ENCODE measurements at places on chromosomes 1 and 21.

- DNase-seq = no peak
These were observed 5.1 kb downstream of the LMO4 start for GRCh38 chr1:87333692-87334347.

- no peak for DNase-seq
These were observed 253.5 kb upstream of the ADAMTS5 start for GRCh38 chr21:27220416-27220815.

DNA sequence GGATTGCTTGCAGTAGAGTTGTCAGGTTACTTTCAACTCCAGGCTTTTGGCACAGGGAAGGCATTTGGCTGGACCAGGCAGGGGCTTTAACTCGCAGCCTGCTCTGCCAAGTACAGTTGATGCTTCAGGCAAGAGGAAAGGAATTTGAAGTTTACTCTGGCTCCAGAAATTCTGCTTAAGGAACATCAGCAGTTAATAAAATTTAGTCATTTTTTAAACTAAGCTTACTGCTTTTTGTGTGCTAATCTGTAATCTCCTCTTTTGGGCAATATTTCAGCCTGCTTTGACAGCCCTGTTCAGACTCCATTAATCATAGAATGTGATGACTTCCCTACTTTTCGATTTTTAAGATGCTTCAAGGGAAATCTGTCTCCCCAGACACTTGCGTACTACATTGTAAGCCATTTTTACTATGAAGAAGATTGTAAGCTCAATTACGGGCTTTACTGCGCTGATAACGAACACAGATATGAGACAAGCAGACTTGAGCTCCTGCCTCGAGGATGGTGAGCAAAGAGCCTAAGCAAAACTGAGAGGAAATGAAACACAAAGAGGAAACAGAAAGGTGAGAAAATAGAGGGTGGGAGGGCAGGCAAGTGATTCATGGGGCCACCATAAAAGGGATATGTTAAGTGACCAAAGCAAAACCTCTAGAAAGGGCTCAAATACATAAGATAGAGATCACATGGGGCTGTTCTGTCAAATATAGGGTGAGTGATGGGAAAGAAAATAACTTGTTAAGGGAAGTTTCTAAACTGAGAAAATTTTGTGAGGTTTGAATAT lies 76.6 kb upstream of the VAV3 start:
- DNase-seq = no peak

GRCh38 chr1:31198600-31198999 lies 41.1 kb downstream of the NKAIN1 start:
- no peak for DNase-seq

GRCh38 chr1:202058001-202058908 lies 47.9 kb downstream of the ELF3 start:
- DNase-seq = no peak

GRCh38 chr1:67566803-67567377 lies 118.1 kb upstream of the GADD45A start:
- no peak for DNase-seq

GRCh38 chr1:216086678-216087077 lies 336.6 kb downstream of the USH2A start:
- no peak for DNase-seq

GRCh38 chr1:160307118-160307791 lies 22.3 kb upstream of the PEX19 start:
- no peak for DNase-seq

DNA sequence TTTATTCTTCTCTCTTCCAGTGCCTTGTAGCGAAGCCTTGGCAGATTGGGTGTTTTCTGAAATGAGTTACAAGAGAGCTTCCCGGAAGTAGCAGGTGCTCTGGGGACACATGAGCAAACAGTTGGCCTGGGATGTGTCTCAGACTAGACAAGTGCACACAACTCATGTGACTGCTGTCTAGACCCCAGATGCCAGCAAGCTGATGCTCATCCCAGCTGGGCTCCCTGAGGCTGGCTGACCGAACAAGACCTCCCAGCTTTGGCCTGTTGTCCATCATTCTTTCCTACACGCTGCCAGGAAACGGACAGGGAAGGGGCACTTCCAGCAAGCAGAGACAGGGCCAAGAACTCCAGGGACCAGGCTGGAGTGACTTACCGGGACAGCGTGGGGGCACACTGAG lies 18.7 kb upstream of the CSF1 start:
- DNase-seq = no peak

DNA sequence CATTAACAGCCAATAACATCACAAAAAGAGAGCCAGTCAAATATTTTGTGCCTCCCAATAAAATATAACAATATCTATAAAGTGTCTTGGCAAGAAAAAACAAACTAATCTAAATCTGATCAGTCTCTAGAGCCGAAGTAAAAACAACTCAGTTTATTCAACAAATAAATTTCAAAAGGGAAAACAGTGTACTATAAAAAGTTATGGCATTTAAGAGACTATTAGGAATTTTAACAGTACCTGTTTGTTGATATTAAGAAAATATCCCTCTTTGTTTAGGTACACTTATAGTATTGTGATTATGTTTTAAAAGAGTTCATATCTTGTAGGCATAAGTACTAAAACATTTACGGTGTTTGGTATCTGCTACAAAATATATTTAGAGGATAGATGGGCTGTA lies 36.6 kb upstream of the C1orf53 start:
- DNase-seq = no peak

- DNase-seq = no peak
These were observed 75.6 kb downstream of the PIGK start for GRCh38 chr1:77143529-77144121.

DNA sequence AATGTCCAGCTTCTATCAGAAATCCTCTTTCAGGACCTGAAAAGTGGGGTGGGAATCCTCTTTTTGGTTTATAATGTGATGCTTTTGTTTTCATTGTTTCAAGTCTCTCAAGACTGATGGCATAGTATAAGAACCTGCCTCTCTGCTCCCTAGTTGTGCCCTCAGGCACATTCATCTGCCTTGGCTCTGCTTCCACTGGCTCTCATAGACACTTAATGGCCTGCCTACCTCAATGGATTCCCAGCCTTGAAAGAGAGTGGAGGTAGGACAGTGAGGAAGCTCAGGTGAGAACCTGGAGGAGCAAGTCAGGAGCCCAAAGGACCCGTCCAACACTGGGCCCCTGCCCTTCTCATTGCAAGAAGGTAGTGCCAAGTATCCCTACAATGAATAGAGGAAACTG lies 4.8 kb downstream of the TTLL7 start:
- no peak for DNase-seq

GRCh38 chr1:211009944-211010343 lies 124.0 kb downstream of the KCNH1 start:
- no peak for DNase-seq

DNA sequence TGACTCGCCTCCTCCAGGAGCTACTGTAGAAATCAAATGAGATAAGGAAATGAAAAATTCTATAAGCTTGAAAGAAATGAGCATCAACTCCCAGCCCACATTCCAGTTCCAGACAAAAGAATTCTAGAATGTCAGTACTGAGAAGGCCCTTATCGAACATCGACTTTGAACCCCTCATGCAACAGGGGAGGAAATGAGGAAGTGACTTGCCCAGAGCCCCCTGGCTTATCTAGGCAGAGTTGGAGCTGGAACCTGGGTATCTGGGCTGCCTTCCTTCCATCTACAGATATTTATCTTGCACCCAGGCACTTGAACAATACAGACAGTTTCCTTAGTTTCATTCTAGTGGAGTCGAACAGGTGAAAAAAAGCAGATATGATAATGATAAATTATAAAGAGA lies 22.3 kb downstream of the MECR start:
- DNase-seq = no peak

GRCh38 chr1:227797144-227797543 lies 18.3 kb upstream of the PRSS38 start:
- DNase-seq = no peak

DNA sequence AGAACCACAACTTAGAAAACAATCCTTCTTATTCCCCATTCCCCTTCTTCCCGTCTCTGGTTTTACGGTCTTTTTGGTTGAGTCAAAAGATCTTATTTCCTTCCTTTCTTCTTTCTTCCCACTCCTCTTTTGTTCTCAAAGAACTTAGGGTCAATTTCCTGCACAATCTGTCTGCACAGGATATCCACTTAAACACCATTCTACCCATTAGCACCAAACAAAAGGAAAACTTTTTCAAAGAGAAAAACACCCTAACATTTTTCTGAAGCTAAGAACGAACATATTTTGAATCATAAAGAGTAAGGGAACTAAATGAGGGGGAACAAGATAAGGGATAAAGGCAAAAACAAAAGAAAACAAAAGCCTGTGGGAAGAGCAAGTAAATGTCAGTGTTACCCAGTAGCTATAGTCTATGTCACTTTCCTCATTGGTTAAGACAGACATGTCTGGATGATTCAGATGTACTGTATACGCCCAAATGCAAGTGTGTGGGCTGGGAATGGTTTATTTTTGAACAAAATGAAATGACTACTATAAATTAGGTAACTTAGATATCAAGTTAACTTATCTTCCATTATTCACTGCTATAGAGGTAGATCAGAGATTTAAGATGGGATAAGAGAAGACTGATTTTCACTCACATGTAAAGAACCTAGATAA lies 59.9 kb downstream of the TOR3A start:
- peak; percentile 43 for DNase-seq

- no peak for DNase-seq
These were observed 51.3 kb downstream of the PCNX2 start for GRCh38 chr1:233244183-233244582.

DNA sequence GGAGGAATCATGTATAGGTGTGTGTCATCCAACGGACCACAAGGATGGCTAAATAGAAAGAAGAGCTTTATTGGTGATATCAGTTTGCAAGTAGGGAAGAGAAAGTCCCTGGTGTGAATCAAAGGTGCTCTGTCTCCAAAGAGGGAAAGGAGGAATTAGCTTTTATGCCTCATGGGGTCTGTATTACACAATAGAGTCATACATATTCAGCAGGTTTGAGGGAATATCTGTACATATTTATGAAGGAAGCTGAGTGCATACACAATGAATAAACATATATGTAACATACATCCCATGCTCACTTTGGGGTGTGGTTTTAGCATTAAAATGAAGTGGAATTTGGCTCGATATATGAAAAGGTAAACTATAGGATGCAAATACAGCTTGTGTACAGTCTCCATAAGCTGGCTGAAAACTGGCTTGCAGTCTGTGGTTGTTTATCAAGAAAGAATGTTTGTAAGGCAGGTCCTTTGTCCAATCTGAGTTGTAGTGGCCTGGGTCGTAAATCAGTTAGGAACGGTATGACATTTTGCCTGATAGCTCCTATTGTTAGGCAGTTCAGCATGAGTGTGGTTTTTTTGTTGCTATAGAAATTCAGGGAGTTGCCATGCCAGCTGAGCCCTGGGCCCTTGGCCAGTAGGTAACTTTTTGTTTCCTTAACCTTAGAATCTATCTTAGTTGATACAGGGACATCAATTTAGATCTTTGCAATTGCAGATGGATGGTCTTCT lies 198.0 kb upstream of the ZP4 start:
- no peak for DNase-seq

DNA sequence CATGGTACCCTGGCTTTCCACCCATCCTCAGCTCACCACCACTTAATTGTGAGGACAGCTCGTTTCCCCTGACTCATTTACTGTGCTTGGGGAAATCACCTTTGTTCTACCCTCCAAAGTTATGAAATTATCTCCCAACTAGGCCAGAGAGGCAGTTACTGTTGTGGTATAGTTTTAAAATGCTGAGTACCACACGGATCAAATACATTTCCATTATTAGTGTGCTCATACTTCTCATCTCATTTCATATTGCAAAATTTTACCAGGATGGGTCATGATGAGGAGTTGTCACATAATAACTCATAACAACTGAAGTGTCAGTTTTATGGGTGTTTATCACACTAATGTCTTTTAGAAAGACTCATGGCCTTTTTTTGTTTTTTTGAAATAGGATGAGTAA lies 9.2 kb upstream of the OR2B11 start:
- no peak for DNase-seq

- DNase-seq = no peak
These were observed 31.7 kb upstream of the WNT4 start for GRCh38 chr1:22174446-22175220.

DNA sequence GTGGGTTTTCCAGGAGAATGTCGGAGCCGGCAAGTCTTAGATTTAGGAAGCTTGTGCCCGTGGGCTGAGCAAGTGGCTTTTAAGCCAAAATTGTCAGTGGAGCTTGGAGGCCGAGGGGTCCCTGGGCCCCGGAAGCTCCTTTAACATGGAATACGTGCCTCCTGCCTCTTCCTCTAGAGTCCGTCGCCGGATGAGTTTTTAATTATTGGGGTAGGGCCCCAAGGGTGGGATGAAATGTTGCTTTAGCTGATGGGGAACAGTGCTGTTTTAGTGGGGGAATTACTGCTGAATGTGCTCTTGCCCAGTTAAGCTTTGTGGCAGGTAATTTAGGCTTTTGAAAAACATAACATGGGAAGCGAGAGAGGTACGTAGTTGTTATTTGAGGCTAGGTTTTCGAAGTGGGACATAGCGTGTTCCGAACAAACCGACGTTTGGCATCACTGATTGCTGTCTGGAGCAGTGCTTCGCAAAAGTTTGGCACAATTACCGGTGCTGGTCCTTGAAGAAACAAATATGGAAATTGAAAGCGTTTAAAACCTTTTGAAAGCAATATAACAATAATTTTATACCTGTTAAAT lies 786 bp downstream of the RPL5 start:
- no peak for DNase-seq

DNA sequence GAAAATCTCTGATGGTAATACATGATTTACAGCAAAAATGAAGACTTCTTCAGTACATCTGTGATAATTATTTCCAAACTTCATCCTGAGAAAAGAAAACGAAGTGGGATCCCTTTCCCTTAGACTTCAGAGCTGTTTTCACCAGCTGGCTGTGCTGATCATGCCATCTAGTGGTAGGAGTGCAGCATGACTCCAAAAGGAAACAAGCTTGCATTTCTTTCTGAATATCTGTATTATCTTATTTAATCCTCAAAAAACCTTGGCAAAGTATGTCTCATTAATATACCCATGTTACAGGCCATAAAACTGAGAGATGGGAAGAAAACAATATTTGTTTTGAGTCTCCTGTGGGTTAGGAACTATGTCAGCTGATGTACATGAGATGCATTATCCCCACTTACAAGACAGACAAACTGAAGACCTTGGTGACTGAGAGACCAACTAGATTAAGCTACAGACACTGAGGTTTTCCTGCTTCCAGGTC lies 9.8 kb upstream of the GJA8 start:
- DNase-seq = peak; percentile 37

- peak; percentile 68 for DNase-seq
These were observed 35.1 kb downstream of the PTPRF start for GRCh38 chr1:43565600-43566360.

DNA sequence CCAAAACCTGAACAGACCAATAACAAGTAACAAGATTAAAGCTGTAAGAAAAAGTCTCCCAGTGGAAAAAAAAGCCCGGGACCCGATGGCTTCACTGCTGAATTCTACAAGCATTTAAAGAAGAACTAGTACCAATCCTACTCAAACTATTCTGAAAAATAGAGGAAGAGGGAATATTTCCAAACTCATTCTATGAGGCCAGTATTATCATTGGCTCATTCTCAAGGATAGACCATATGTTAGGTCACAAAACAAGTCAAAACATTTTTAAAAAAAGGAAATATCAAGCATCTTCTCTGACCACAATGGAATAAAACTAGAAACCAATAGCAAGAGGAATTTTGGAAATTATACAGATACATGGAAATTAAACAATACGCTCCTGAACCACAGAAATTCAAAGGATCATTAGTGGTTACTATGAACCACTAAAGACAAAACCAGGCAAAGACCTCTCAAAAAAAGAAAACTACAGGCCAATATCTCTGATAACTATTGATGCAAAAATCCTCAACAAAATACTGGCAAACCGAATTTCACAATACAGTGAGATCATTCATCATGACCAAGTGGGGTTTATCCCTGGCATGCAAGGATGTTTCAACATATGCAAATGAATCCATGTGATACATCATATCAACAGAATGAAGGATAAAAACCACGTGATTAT lies 13.9 kb upstream of the IL20 start:
- no peak for DNase-seq
